SW480 (cell line): ENCODE measurements at places on chromosomes 16 and 17.
A peak's percentile ranks its signal among the peaks of the same experiment; 100 is the strongest.

DNA sequence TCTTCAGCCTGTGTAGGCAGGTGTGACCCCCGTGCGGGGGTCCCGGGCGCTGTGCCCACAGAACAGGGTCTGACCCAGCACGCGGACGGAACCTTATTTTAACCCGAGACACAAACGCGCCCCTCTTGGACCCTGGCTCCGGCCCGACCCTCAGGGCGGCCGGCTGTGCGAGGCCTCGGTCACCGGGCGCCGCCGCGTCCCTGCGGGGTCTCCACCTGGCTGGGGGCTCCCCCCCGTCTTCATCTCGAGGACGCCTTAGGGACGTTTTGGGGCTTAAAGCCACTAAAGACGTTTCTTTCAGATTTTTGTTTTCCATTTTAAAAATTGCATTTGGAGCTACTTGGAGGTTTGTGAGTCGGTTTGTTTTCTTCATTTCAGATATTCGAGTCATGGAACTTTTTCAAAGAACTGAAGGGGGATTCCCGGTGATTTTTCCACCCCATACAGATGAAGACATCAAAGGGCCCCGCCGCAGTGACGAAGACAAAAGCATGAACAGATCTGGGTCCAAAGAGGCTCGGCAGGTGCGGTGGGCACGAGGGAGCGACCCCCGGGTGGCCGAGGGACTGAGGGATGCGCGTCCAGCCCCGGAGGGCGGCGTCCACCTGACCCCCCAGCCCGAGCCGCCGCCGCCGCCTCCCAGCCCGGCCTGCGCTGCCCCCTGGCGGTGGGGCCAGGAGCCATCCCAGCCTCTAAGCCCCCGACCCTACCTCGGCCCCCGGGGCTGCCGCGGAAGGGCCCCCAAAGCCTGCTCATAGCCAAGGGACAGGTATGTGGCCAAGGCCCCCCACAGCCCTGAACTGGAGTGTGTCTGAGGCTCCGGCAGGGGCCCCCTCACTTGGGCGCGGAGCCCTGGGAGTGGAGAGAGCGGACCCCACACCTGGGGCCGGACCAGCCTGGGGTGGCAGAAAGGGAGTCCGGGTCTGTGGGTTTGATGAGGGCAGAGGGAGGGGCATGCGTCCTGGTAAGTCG, 3.8 kb upstream of the CD7 start:
- no peak for DNase-seq

DNA sequence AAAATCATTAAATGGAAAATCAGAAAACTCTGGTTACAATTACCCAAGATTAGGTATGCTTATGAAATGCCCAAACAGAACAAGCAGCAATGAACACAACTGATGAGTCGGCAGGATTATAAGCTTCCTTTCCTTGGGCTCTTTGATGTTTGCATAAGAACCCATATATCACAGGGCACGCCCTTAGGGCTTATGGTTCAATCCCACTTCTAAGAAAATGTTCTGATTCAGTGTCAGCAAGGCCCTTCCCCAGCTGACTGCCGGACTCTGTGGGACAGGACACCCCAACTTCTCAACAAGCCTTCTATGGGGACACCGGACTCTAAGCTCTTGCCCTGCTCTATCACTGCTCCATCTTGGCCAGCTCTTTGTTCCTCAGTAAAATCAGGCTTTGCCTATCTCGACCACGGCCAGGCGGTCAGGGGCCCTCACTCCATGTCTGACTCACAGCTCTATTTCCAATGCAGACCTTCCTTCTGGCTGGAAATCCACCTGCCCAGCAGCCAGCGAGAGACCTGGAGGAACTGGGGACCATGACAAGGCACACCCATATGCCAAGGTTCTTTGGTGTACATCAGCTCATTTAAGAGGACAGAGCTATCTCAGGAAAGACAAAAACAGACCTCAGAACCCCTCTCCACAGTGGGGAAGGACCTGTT, 26.8 kb downstream of the LITAFD start:
- DNase-seq = peak; percentile 17

DNA sequence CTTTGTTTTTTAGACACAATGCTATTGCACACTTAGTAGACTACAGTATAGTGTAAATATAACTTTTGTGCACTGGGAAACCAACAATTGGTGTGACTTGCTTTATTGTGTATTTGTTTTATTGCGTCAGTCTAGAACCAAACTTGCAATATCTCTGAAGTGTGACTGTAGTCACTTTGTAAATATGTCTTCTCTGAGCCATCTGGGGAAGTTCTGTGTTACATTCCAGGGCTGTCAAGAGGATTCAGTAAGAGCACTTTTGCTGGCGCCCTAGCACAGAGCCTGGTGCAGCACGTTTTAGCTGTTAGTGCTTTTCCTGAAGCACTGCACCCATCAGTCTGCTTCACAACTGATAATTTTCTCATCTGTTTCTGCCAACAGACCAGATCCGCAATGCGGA, 73.2 kb downstream of the NT5M start:
- DNase-seq = no peak

DNA sequence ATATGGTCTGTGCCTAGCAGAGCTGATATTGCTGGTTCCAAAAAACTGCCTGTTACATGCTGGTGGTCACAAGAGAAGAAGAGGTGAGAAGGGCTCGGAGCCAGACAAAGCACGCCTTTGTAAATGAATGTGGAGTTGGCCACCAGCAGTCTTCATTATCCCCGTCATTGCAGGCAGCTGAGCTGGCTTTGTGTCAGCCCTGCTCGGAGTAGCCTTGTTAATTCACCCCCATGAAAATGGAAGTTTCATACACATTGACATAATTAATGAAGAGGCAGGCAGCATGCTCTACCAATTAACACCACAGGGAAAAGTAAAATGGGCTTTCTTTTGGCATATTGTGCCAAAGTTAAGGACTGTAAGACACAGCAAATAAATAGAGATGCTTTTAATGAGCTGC, 113.7 kb upstream of the RBFOX1 start:
- no peak for DNase-seq

DNA sequence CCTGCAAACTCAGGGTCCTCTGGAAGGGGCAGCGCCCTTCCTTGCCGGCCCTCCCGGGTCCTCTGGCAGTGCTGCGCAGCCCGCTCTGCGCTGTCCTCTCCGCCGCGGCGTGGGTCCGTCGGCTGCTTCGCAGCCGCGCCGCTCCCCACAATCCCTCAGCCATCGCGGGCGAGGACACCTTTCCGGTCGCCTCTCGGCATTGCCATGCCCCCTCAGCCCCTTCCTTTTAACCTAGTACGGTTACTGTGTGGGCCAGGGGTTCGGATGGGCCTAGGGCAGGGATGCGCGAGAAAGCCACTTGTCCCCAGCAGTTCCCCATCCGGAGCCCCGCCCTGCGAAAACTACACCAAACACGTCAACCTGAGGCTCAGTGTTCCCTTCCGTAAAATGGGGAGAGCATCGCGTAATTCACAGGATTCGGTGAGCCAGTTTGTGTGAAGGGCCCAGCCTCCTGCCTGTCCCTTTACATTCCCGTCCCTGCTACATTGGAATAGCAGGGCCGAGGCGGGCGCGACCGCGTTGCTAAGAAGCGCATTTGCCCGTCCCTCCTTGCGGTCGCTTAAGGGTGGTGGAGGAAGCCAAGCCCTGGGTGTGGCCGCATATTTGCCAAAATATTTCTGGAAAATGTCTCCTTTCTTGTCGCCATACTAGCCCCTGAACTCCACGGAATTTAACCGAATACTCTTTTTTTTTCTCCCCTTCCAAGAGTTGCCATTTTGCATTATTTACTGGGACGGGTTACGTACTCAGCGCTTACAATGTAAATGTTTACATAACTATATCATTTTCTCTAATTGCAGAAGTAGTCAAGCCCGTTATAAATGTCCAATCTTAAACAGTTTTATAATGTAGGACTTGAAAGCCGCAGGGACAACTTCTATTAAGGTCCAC, 13.2 kb downstream of the COPZ2 start:
- peak; percentile 90 for DNase-seq

DNA sequence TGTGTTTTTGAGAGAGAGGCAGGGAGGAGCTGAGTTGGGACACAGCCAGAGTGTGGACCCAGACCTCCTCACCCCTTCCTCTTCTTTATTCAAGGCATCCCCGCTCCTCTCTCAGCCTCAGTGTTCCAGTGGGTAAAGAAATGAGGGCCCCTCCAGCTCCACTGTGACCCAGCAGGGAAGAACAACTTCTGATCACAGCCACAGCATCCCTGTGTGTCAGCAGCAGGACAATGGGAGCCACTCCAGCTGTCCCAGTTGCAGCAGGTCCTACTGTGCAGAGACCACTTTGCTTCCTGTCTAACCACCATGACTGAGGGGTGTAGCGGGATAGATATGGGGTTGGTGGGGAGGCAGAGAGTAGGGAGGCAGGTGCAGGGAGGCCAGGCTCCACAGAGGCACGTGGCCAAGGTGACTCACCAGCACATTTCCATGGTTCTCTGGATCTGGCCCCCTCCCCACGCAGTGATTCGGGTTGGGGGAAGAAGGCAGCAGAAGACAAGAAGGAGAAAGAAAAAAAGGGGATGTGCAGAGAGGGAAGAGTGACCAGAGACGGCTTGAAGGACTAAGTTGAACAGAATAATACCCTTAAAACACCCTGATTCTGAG, 24.5 kb downstream of the PIK3R5 start:
- DNase-seq = no peak

GRCh38 chr17:17227608-17228520, 9.1 kb downstream of the FLCN start:
- no peak for DNase-seq

DNA sequence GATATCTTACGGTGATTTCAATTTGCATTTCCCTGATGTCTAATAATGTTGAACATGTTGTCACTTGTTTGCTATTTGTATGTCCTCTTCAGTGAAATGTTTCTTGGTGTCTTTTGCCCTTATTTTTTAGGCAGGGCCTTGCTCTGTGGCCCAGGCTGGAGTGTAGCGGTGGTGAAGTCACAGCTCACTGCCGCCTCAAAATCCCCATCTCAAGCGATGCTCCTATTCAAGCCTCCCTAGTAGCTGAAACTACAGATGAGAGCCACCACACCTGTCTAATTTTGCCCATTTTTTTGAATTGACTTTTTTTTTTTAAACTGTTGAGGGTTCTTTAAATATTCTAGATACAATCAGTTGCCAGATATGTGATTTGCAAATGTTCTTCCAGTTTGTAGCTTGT, 8.3 kb downstream of the UBE2G1 start:
- no peak for DNase-seq

DNA sequence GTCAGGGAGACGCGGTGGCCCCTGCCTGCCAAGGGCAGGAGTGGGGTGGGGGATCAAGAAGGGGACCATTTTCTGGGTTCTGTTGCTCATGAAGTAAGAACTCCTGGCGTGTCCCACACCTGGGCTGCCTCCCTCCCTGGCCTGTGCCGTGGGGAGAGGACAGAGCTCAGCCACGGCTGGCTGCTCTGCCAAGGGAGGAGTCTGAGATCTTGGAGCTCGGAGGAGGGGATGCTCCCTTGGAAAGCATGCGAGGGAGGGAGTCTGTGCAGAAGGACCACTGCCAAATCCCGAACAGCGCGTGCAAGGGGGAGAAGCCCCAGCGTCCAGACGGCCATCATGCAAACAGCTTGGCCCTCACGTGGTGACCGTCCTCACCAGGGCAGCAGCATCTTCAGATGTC, 64.2 kb upstream of the ZNF469 start:
- DNase-seq = no peak

GRCh38 chr17:35679007-35679682, 52.3 kb upstream of the RASL10B start:
- no peak for DNase-seq

DNA sequence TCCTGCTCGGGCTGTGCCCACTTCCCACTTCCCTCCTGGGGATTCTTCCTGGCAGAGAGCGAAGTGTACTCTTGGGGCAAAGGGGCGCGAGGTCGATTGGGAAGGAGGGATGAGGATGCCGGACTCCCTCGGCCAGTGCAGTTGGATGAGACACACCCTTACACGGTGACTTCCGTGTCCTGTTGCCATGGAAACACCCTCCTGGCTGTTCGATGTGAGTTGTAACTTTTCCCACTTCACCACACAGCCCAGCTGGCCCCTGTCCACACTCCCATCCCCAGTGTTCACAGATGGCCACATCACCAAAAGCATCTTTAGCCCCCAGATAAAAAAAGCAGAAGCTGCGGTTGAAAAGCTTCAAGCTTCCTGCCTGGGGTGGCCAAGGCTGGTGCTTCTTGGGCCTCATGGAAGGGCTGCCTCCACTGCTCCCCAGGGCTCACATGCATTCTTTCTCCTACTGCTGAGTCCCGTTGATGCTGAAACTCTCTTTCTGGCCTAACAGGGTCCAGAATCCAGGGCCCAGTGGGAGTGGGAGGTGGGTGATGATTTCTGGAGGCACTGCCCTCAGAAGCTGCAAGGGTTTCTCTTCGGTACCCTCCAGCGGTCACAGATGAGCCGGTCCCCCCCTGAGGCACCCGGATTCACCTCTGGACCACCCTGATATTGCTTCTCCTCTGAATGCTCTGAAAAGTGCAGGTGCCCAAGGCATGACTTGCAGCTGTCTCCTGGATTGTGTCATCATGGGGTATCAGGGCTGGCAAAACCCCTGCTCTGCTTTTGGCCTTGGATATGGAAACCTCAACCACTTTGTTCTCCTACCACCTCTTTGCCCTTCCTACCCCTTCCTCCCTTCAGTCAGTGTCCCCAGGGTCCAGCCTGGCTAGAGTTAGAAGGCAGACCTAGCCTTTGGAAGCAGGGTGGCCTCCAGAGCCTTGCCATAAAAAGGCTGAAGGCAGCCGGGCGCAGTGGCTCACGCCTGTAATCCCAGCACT, 2.2 kb upstream of the TRAF4 start:
- no peak for DNase-seq
